ENCODE measurements at places on chromosomes 3 and 15.

DNA sequence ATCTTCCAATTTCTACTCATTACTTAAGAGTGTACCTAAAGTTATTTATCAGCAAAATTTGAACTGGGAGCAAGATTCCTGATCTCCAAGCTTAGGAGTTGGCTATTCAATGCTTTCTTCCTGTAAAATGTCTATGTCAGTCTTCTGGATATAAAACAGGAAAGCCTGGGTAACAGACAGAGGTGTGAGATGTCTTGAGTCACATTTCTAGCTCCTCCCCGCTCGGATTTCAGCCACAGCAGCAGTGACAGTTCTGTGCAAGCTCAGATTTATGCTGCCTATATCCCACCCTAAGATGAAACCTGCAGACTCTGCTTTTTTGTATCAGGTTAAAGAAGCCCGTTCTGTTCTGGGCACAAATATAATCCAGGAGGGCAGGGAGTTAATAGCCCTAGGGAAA is 2.1 kb upstream of the ARMC8 start:
- DNase-seq: no peak

DNA sequence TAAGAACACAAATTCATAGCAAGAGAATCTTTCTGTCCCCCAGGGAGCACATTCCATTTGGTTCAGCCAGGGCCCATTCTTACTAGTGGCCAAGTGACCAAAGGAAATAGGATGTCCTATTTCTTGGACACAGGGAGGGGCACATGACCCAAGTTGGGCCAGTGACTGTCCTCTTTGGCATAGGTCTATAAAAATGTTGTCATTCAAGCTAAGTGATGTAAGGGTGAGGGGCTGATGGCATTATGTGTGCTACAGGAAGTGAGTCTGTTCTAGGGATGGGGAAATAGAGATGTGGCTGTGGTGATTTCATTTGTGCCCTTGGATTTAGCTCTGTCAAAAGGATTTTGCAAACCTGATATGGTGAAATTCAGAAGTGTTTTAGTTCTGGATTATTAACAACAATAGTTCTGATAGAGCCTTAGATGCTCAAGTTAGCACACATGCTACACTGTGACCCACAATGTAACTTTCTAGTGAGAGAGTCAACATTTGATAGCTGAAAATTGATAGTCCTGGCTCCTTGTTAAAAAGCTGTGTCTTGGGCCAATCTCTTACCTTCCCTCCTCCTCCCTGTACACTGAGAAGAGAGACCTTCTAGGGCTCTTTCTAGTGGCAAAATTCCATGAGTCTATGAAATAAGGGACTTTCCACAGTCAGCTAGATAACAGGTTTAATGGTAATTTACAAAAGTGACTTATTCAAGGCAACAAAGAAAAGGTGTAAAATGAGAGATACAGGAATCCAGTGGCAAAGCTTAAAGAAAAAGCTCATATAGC is 117.2 kb downstream of the THRB start:
- no peak for DNase-seq

GRCh38 chr3:192812743-192813383 is 85.5 kb upstream of the FGF12 start:
- DNase-seq: peak; percentile 65

DNA sequence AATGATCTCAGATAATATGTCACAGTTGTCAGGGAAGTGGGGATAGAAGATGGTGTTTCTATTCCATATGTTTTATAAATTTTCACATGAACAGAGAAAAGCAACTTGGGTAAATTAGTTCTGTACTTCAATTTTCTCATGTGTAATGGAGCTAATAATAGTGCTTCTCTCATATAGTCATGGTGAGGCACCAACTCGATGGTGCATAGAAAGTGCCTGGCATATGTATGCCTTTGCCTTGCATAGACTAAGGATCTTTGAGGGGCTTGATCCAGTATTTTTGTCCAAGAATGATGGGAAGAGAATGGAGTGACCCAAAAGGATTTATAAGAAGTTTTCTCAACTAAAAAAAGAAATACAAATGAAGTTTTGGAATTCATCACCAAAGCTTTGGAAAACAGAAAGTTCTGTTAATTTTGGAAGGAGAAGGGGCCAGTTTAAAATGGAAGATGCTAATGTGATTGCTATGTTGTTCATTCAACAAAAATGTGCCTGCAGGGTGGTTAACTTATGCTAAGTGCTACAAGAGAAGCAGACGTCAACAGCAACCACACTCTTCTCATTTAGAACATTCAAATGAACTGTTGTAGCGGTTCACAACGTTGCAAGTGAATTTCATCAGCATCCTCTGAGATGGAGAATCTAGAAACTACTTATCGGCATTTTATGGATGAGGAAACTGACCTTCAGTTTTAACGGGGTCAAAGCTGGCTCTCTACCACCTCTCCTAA is 86.1 kb downstream of the RTP4 start:
- DNase-seq: no peak

DNA sequence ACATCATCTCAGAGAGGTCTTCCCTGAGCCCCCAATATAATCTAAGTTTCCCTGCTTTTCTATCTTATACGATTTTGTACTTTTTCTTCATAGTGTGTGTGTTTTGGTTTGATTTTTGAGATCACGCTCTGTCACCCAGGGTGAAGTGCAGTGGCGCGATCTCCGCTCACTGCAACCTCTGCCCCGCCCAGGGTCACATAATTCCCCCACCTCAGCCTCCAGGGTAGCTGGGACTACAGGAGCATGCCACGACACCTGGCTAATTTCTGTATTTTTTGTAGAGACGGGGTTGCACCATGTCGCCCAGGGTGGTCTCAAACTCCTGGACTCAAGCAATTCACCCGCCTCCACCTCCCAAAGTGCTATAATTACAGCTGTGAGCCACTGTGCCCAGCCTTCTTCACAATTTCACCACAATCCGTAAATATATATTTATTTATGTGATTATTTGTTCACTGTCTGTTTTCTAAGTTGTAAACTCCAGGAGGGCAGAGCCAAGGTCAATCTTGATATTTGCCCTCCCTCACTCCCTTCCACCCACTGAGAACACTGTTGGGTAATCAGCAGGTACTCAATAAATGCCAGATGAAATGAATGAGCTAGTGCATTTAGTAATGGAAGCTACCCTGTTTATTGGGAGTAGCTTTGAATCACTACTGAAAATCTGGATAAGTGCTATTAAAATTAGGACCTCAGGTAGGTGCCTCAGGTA is 547 bp upstream of the KNSTRN start:
- DNase-seq: no peak

GRCh38 chr3:108182339-108182738 is 39.9 kb downstream of the IFT57 start:
- DNase-seq: no peak

- DNase-seq: no peak
These were observed 23.0 kb upstream of the RETNLB start for GRCh38 chr3:108780235-108780634.

DNA sequence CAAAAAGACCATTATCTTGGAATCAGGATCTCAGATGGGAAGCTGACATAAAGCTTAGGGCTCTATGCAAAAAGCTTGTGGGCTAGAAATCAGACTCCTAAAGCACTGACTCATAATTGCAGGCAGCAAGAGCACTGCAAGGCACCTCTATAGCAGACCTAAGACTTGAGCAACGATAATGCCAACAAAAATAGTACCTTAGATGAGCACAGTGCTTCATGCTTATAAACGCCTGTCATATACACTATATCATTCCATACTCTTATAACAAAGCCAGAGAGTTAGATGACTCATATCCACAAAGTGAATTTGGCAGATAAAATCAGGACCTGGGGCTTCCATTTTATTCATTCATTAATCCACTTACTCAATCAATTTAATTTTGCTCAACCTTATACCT is 560.8 kb downstream of the MCTP2 start:
- no peak for DNase-seq

DNA sequence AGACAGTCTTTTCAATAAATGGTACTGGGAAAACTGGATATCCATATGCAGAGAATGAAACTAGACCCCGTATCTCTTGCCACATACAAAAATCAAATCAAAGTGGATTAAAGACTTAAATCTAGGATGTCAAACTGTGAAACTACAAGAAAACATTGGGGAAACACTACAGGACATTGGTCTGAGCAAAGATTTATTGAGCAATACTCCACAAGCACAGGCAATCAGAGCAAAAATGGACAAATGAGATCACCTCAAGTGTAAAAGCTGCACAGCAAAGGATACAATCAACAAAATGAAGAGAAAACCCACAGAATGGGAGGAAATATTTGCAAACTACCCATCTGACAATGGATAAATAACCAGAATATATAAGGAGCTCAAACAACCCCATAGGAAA is 38.4 kb upstream of the MBNL1 start:
- no peak for DNase-seq

DNA sequence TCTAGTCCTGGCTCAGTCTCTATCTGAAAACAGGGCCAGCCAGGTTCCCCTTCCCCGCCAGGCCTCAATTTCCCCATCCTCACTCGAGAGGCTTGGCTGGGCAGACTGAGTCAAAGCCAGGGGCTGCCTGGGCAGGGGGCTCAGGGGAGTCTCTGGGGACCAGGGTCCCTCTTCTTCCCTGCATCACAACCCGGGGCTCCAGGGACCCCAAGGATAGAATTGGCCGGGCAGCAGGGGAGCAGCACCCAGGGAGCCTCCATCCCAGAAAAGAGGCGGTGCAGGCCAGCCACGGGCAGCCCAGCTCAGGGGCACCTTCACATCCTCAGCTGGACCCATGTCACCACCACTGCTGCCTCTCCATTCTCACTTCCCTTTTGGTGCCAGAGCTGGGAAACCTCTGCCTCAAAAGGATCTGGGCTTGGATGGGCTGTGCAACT is 13.3 kb upstream of the PLXND1 start:
- DNase-seq: no peak

DNA sequence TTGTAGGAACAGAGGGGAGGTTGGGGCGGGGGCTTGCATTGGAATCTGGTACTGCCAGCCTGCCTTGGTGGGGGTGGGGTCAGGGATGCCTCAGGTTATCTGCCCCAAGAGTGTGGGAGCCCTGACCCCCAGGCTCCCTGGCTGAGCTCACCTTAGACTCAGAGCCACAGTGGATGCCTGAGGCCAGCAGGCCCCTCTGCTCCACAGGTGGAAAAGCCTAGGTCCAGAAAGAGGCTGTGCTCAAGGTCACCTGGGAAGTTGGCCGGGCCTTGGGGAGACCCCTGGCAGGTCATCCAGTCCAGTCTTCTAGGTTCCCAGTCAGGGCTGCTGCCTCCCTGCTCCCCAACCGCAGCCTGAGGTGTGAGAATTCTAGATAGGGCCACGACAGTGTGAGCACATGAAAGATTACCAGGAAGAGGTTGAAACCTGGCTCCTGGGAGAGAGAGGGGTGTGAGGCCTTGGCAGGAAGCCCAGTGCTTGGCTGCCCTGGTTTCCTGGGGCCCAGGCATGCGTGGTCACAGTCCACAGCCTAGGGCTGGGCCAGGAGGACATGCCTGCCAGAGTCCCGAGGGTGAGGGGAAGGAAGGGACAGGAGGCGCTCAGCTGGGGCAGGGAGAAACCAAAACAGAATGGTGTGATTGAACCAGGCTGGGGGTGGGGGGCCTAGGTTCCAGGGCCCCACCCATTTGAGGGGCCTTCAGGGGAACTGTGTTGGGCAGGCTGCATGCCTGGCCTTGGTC is 4.9 kb downstream of the HDAC11 start:
- DNase-seq: no peak

DNA sequence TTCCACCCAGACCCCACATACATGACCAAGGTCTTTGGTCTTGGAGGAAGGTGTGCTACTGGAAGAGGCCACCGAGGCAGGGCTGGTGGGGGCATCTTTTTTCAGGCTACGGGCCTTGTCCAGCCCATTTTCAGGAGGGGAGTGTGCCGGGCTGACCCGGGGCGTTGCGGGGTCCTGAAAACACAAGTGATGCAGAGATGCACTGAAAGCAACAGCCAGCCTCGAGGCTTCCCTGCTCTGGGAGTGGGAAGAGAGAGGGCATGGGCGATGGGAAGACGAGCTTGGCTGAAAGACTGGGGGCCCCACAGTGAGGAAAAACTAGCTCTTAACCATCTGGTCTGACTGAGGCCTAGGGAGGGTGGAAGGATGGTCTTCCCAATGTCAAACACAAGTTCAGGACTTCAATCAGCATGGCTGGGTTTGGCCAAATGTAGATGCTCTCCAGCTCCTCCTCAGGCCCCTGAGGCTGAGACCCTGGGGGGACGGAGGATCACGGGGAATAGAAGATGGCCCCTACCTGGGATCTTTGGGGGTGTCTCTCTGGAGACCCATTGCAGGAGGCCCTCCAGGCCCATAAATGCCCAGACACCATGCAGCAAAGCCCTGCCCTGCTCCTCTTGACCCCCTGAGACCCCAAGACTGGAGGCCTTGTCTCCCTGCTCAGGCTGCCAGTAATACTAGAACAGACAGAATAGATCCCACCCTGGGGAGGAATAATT is 38.9 kb downstream of the TLE3 start:
- no peak for DNase-seq

- DNase-seq: no peak
These were observed 21.0 kb upstream of the SLC25A38 start for GRCh38 chr3:39362192-39362591.

GRCh38 chr15:42184736-42185135 is 23.4 kb downstream of the VPS39 start:
- no peak for DNase-seq

- DNase-seq: no peak
These were observed 133.6 kb downstream of the CD47 start for GRCh38 chr3:107956991-107957900.

DNA sequence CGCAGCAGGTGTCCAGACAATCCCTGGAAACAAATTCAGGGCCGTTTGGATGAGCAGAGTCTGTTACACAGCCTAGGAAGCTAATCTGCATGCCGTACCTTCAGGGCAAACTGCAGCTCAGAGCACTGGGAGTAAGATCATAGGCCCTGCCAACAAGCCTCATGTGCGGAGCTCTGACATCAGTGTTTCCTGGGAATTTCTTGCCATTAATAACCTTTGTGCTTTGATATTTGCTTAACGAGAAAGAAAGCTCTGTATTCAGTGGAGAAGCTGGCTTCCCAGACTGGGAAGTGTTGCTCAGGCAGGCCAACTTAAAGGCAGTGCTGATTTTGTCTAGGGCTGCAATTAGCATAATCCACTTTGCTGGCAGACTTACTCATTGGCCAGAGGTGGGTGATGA is 116.1 kb upstream of the KLHL25 start:
- DNase-seq: no peak

DNA sequence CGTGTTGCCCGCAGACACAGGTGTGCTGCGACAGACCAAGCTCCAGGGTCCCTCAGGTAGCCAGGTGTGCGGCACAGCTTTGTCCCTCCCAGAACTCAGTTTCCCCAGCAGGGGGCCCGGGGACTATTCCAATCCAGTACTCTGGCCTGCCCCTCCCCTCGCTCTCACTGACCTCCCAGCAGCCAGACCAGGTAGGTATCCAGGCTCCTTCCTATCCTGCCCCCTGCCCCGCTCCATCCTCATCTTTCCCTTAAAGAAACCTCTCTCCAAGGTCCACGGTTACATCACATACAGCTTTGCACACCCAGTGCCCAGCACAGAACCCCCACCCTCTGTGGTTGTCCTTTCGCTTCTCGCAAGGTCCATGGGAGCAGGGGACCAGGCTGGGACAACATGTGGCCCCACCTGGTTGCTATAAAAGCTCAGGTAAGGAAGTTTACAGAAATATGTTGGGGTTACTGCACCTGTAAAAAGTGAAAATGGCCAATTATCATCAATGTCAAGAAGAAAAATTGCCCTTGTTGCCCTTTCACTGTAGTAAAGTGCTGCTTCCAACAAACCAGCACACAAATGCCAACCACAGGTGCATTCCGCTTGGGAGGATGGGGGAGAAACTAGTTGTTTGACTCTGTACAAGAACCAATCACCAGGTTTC is 7.3 kb upstream of the CYP11A1 start:
- DNase-seq: no peak

GRCh38 chr3:17047894-17048293 is 163.1 kb downstream of the PLCL2 start:
- DNase-seq: peak; percentile 51

Measured in retina (tissue), 1 donor.